Activated naive CD4-positive, alpha-beta T cell treated with anti-CD3 and anti-CD28 coated beads, Interleukin-2, amount 10 ng/mL, durations not matched to agents 7 days and 5 days (primary cell): ENCODE measurements at places on chromosomes 11 and 22.

GRCh38 chr22:27732391-27732790 is 69.2 kb downstream of the MN1 start:
- DNase-seq, result no peak

GRCh38 chr22:43174941-43175531 is 11.9 kb downstream of the TTLL12 start:
- DNase-seq, result no peak

- DNase-seq, result no peak
Observed at GRCh38 chr11:8298801-8299786, 35.4 kb upstream of the LMO1 start.

DNA sequence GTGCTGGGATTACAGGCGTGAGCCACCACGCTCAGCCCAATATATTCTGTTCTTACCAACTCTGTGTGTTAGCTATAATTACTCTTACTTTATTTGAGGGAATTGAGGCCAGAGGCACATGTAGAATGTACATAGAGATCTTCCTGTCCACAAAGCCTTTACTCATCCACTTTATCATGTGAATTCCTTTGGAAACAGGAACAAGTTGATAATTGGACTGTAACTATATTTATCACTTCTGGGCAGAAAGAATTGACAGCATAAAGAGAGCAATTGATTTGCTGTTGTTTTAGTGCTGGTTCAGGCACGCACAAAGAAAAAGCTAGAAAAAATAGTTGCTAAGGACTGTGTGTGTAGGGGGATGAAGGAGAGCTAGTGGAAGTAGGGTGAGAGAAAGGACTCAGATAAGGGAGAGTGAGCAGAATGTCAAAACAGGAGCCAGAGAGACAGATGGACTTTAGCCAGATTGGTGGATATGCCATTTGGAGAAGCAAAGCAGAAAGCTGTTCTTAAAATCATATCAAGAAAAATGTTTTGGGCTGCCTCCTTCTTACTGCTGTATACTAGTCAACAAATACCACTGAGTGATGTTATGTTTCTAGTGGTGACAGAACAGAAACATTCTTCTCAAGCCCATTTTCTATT is 929.8 kb upstream of the CNTN5 start:
- DNase-seq, result no peak

GRCh38 chr11:73248526-73249185 is 23.5 kb upstream of the P2RY6 start:
- DNase-seq, result peak; percentile 19
